A549 treated with CpdA at 1 μM for 4 hours (cell line): ENCODE measurements at places on chromosomes 2 and 18. TPM values are rescaled to one million over a fixed set of nuclear protein-coding genes. Genes with fewer than 3 reads are reported as not detected.

Gene SERPINE2
- total RNA-seq: 210 to 248 TPM (median 215 TPM) in 5 replicates

Gene SOS1
- total RNA-seq: 12.8 to 16.1 TPM (median 15.6 TPM) in 5 replicates

Gene PRR30
- total RNA-seq: not detected in 5 replicates

Gene ZBTB14
- total RNA-seq: 6.8 to 8.1 TPM (median 7.2 TPM) in 5 replicates

Gene KCNG3
- total RNA-seq: 0.59 to 0.98 TPM (median 0.86 TPM) in 5 replicates

Gene CIB4
- total RNA-seq: 0.35 TPM in 1 of 5 replicates, not detected in the others
